ENCODE measurements at places on chromosomes 5 and 9. TPM values are rescaled to one million over a fixed set of nuclear protein-coding genes. Genes with fewer than 3 reads are reported as not detected.

DNA sequence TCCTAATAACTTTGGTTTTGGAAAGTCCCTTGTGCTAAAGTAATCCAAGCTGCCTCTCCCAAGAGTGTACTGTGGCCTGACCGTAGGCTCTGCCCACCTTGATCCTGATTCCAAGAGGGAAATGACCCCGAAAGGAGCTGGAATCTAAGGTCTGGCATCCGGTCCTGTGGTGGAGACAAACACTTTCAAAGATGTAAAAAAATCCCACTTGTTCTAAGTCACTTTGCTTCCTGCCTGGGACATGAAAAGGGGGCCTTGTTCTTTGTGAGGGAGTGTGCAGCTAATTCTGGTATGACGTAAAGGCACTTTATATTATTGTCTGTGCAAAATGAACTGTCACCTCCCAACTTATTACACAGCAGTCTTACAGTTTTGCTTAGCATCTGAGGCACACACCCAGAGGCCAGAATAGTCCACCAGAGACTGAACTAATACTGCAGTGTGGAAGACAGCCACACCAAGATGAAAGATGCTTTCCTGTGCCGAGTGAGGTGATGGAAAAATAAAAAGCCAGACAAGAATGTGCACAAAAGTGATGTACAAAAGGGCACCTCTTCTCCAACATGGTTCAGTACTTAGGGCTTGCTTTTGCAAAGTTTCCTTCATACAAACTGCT lies 128.7 kb downstream of the SLC12A2 start:
- no peak overlapping the region for H3K4me3 ChIP-seq
- H3K27me3 ChIP-seq = peaks cover 12% of the 10 kb centered on the region
- peaks cover 18% of the 10 kb centered on the region for H3K4me1 ChIP-seq
- no peak for DNase-seq

GRCh38 chr5:139969318-139969717 lies 73.8 kb downstream of the NRG2 start:
- H3K27ac ChIP-seq = no peak overlapping the region
- H3K4me1 ChIP-seq = no peaks in the 10 kb centered on the region
- peaks cover 56% of the 10 kb centered on the region for H3K27me3 ChIP-seq
- no peak overlapping the region for H3K4me3 ChIP-seq
- no peak for DNase-seq

DNA sequence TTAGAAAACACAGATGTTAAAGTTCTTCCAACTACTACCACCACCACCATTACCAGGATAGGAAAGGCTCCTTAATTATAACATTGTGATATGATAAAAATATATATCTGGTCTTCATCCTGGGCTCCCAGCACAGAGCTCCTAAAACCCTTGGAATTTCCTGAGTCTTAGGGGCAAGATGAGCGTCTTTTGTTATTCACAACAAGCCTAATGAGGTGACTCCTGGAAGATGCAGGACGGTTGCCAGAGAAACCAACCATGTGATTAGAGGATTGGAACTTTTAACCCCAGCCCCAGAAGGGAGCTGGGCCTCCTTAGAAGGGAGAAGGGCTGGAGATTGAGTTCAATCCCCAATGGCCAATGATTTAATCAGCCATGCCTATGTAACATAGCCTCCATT lies 148.0 kb upstream of the ADRA1B start:
- H3K36me3 ChIP-seq = no peaks in the 10 kb centered on the region
- DNase-seq = no peak
- H3K4me3 ChIP-seq = no peak overlapping the region
- peaks cover 24% of the 10 kb centered on the region for H3K4me1 ChIP-seq

- no peak overlapping the region for H3K4me3 ChIP-seq
- no peaks in the 10 kb centered on the region for H3K36me3 ChIP-seq
These were observed 146.3 kb upstream of the POU5F2 start for GRCh38 chr5:93887678-93888077.

GRCh38 chr5:141528291-141528984 lies 39.6 kb downstream of the PCDHGC5 start:
- no peak overlapping the region for H3K4me3 ChIP-seq
- H3K4me1 ChIP-seq = peaks cover 34% of the 10 kb centered on the region
- no peaks in the 10 kb centered on the region for H3K27me3 ChIP-seq
- peaks cover 14% of the 10 kb centered on the region for H3K36me3 ChIP-seq

GRCh38 chr9:23829580-23830475 lies 3.8 kb upstream of the ELAVL2 start:
- no peak for DNase-seq
- no peaks in the 10 kb centered on the region for H3K36me3 ChIP-seq
- H3K27me3 ChIP-seq = peaks cover 41% of the 10 kb centered on the region
- H3K4me3 ChIP-seq = no peak overlapping the region
- no peak overlapping the region for H3K27ac ChIP-seq

DNA sequence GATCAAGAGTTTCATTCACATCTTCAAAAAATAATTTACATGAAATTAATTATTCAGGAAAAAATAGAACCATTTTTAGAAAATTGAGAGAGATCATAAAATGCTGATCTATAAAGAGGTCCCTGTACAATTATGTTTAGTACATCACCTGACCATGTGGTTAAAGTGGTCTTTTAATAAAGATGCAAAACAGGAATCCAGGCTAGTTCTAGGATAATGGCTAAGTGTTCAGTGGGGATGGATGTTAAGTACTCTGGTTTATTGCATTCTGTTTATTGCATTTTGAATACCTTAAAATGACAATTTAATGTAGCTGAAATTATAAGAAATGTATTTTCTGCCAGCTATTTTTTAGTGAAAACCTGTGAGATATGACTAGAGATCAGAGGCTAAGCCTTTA lies 72.0 kb upstream of the SMC2 start:
- DNase-seq = no peak
- no peaks in the 10 kb centered on the region for H3K27me3 ChIP-seq
- no peak overlapping the region for H3K4me3 ChIP-seq
- H3K27ac ChIP-seq = no peak overlapping the region

DNA sequence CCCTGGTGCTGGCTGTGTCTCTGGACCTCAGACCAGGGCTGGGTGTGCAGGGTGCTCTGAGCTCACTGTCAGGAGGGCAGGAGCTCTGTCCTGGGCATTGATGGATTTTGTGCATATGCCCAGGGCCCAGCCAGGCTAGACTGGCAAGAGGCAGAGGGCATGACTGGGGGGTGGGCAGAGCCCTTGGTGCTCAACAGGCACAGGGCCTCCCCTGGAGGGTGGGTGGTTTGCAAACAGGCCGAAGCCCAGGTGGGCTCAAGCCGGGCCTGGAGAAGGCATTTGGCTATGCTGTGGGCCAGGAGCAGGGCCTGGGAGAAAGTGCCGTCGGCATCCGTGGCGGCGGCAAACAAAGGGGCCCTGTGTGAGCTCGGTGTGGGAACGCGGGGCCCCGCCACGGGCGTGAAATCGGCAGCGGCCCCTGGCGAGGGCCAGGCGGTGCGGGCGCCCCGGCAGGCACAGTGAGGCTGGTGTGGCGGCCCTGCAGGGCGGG lies 1.9 kb upstream of the NRARP start:
- H3K27me3 ChIP-seq = peaks cover 6% of the 10 kb centered on the region
- peaks cover 15% of the 10 kb centered on the region for H3K4me1 ChIP-seq
- no peak overlapping the region for H3K4me3 ChIP-seq
- no peaks in the 10 kb centered on the region for H3K36me3 ChIP-seq
- no peak overlapping the region for H3K27ac ChIP-seq

- peaks cover 20% of the 10 kb centered on the region for H3K4me1 ChIP-seq
- H3K4me3 ChIP-seq = no peak overlapping the region
- no peaks in the 10 kb centered on the region for H3K36me3 ChIP-seq
- no peaks in the 10 kb centered on the region for H3K27me3 ChIP-seq
These were observed 630.7 kb upstream of the ZNF608 start for GRCh38 chr5:125377141-125377540.

DNA sequence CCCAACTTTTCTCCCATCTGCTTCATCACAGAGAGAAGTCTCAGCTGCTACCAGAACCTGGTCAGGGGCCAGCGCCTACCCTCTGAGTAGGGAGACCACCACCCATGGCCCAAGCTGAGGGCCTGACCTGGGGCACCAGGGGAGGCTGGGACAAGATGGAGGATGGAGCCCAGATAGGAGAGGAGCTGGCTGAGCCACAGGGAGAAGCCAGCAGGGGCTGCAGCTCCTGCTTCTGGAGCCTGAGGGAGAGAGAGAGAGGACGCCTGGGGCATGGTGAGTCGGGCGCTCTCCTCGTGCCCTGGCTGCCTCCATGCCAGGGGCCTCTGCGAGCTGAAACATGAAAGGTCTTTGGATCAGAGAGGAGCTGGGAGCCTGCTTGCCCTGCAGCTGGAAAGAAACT lies 1.4 kb upstream of the FOXI1 start:
- no peak overlapping the region for H3K4me3 ChIP-seq
- H3K27me3 ChIP-seq = peaks cover 20% of the 10 kb centered on the region
- no peak for DNase-seq

DNA sequence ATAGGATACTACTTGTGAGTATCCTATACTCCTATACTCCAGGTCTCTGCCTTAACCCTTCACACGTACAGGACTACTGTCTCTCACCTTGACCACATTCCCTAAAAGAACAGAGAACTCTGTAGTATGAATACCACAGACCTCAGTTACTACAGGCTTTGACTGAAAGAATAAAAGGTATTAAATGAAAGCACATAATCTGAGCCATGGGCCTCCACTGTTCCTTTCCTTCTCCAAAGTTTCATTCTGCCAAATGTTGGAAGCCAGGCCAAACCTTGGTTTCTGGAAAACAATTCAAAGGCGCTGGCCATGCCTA lies 191.5 kb downstream of the TSSK1B start:
- H3K36me3 ChIP-seq = no peaks in the 10 kb centered on the region
- H3K4me1 ChIP-seq = peaks cover 9% of the 10 kb centered on the region
- H3K27ac ChIP-seq = no peak overlapping the region

DNA sequence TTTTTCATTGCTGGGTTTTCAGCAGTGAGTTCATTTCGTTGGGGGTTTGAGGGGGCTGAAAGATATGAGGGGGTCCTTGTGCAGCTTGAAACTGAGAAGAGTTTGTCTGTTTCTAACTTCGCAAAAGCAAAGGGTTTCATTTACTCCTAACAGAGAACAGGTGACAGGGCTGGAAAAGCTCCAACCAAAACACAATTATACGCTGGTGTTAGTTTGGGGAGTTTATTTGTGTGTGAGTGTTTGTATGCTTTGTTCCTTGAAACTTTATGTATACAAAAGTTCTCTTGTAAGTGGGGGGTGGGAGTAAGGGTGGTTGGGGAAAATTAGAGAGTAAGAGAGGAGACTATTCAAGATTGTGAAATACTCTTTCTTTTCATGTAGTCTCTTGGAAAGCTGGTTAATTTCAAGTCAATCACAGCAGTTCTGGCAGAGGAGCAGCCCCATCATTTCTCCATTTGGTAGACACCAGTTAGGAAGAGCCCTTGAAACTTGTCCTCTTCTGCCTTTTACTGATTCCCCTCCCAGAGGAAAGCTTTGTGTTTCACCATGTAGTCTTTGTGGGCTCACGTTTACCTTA lies 881 bp downstream of the TNFAIP8 start:
- no peaks in the 10 kb centered on the region for H3K36me3 ChIP-seq
- H3K27me3 ChIP-seq = no peaks in the 10 kb centered on the region
- H3K27ac ChIP-seq = peak overlapping the region; percentile 94
- DNase-seq = no peak
- H3K4me1 ChIP-seq = peaks cover 54% of the 10 kb centered on the region

GRCh38 chr5:95809414-95809960 lies 13.0 kb downstream of the GLRX start:
- H3K36me3 ChIP-seq = peaks cover 21% of the 10 kb centered on the region
- H3K27me3 ChIP-seq = no peaks in the 10 kb centered on the region
- DNase-seq = no peak

DNA sequence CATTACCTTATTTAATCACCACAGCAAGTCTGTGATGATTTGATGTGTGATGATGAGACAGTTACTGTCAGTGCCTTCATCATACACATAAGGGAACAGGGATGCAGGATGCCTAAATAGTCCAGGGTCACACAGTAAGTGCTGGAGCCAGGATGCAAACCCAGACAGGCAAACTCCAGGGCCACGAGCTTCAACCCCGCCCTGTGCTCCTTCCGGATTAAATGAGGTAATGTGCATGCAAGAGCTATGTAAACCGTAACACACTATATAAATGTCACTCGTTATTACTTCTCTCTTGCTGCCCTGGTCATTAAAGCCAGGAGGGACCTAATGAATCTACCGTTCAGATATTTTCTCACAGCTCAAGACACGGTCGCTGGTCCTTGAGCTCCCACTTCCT lies 12.8 kb downstream of the SMIM23 start:
- no peaks in the 10 kb centered on the region for H3K36me3 ChIP-seq
- H3K27ac ChIP-seq = no peak overlapping the region
- H3K4me1 ChIP-seq = no peaks in the 10 kb centered on the region
- no peak overlapping the region for H3K4me3 ChIP-seq
- no peak for DNase-seq
- H3K27me3 ChIP-seq = peaks cover 37% of the 10 kb centered on the region

GRCh38 chr5:126542441-126542840 lies 52.6 kb downstream of the ALDH7A1 start:
- no peaks in the 10 kb centered on the region for H3K27me3 ChIP-seq
- peaks cover 12% of the 10 kb centered on the region for H3K4me1 ChIP-seq
- H3K36me3 ChIP-seq = peaks cover 28% of the 10 kb centered on the region
- no peak overlapping the region for H3K4me3 ChIP-seq
- H3K27ac ChIP-seq = no peak overlapping the region

- no peak overlapping the region for H3K4me3 ChIP-seq
- H3K27me3 ChIP-seq = no peaks in the 10 kb centered on the region
- no peak overlapping the region for H3K27ac ChIP-seq
- peaks cover 20% of the 10 kb centered on the region for H3K4me1 ChIP-seq
- no peak for DNase-seq
These were observed 17.1 kb downstream of the SUSD1 start for GRCh38 chr9:112157961-112158360.

- no peak for DNase-seq
- no peak overlapping the region for H3K4me3 ChIP-seq
- H3K36me3 ChIP-seq = no peaks in the 10 kb centered on the region
- H3K4me1 ChIP-seq = no peaks in the 10 kb centered on the region
These were observed 225.8 kb downstream of the NSG2 start for GRCh38 chr5:174271316-174271715.

DNA sequence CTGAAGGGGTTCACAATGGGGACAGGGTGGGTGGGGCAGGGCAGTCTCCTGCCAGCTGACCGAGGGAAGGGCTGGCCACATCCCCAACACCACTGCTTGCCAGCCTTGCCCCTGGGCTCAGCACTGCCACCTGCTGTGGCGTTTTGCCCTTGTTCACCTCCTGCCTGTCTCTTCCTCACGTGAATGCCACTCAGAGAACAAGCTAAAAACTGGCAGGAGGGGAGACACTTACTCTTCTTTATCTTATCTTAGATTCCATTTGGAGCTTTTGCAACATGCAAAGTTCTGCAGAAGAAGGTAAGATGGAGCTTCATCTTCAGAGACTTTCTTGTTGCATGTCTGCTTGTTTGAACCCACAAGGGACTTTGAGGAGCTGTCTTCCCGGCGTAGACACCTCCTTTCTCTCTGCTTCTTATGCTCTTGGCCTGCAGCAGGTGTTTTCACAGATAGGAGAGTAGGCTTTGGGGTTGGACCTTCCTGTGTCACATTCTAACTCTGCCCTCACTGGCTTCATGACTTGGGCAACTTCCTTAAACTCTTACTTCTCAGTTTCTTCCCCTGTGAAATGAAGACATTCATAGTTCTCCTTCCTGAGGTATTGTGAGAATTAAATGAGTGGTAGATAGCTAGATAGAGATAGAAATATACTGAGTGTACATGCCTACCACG lies 4.1 kb downstream of the LRSAM1 start:
- peaks cover 18% of the 10 kb centered on the region for H3K36me3 ChIP-seq
- H3K27me3 ChIP-seq = no peaks in the 10 kb centered on the region
- no peak overlapping the region for H3K27ac ChIP-seq
- H3K4me1 ChIP-seq = peaks cover 16% of the 10 kb centered on the region
- DNase-seq = no peak

The GAPT gene
- total RNA-seq = not detected

The HTR1A gene
- total RNA-seq = not detected

The PANK3 gene
- 73.3 TPM for total RNA-seq

The S100Z gene
- not detected for total RNA-seq

The GRIN1 gene
- not detected for total RNA-seq

The CYSTM1 gene
- total RNA-seq = 29.8 TPM

The NANS gene
- total RNA-seq = 43.9 TPM

The CNTFR gene
- 0.18 TPM for total RNA-seq

The LRRC26 gene
- total RNA-seq = not detected

The SHOC1 gene
- not detected for total RNA-seq

Data from osteocyte (in vitro differentiated cells).